Suppressor macrophage treated with lipopolysaccharide for 4 hours (primary cell): ENCODE measurements at places on chromosomes 2 and 18.

DNA sequence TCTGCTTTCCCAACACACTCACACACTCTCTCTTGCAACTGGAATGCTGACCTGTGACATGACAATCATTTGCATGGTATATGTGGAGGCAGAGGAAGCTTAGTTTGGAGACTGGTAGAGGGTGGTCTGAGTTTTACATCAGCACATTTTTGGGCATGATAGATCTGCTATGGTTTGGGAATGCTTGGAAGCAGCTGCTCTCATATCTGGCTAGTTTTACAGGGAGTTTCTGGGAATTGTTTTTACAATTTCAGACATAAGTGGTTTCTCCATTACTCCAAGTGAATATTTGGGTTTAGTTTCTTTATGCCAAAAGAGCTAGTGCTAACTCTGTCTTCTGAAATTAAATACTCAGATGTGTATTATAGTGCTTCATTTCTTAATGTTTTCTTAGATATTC, 977.6 kb downstream of the SUCLG1 start:
- no peak for DNase-seq

DNA sequence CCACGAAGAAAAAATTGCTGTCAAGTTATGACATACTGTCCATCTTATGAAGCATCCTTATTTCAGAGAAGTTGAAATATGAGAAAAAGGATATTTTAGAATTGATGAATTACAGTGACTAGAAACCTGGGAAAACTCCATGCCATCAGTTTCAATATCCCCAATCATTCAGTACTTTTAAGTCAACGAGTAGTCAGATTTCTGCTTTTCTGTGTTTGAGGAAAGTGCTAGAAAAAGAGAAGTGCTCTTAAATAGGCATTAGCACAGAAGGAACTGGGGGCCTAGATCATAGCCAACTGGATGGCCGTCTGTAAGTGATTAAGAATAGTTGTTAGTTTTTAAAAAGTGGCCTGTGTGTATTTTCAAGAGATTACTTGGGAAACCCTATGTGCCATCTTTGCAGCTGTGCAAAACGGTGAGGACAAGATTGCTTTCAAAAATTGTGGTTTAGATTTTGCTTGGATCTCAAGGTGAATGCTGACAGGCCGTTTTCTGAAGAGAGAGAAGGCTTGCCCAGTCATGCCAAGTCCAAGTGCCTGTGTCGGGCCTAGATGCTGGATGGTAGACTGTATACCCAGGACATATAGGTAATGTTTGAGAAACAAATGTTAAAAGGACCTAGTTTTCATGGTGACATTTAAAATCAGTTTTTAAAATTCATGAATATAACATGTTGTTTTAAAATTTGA, 5.1 kb downstream of the NEDD4L start:
- peak; percentile 53 for DNase-seq

DNA sequence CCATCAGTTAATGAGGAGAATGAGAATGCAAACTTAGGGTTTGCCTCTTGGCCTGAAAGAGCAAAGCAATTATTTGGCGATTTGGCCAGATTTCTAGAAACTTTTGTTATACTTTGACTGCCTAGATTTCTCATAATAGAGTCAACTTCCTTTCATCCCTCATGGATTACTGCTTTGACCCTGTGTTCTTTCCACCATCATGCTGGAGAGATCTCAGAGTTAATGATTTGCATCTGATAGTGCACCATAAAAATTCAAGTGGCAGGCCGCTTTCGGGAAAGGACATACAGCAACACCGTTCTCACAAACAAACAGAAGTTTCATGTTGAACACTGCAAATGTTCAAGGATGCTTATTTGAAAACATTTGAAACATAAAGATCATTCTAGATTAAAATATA, 143.7 kb upstream of the ZFP36L2 start:
- no peak for DNase-seq

GRCh38 chr2:10378189-10378588, 69.9 kb downstream of the ODC1 start:
- no peak for DNase-seq

GRCh38 chr2:145460112-145460511, 940.2 kb upstream of the ZEB2 start:
- no peak for DNase-seq

DNA sequence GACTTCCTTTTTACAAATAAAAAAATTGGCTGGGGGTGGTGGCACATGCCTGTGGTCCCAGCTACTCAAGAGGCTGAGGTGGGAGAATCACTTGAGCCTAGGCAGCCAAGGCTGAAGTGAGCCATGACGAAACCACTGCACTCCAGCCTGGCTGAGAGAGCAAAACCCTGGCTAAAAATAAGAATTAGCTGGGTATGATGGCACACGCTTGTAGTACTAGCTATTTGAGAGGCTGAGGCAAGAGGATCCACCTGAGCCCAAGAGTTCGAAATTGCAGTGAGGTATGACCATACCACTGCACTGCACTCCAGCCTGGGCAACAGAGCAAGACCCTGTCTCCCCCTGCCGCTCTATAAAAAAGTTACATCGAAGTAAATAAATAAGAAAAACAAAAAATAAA, 33.7 kb downstream of the GFPT1 start:
- DNase-seq: no peak
